Renal cortical epithelial cell (primary cell): ENCODE measurements at places on chromosomes 1 and 21. TPM values are rescaled to one million over a fixed set of nuclear protein-coding genes. Genes with fewer than 3 reads are reported as not detected.

Gene SPATA6
- 3.0 and 18.4 TPM in 2 replicates for total RNA-seq

Gene G0S2
- total RNA-seq = 67.4 and 108 TPM in 2 replicates

Gene FTCD
- total RNA-seq = 0.30 and 0.35 TPM in 2 replicates

Gene TNFRSF18
- total RNA-seq = 0.50 TPM in 1 of 2 replicates, not detected in the other

Gene ATAD3C
- total RNA-seq = under 0.01 and 5.2 TPM in 2 replicates

Gene MROH9
- total RNA-seq = not detected in 2 replicates

Gene TGFBR3
- 4.0 and 11.0 TPM in 2 replicates for total RNA-seq

Gene TEKT2
- 0.35 and 1.4 TPM in 2 replicates for total RNA-seq

Gene ACKR1
- total RNA-seq = not detected in 2 replicates

Gene LCE1A
- total RNA-seq = not detected in 2 replicates

Gene NPHP4
- total RNA-seq = 4.0 and 14.3 TPM in 2 replicates

Gene IVL
- total RNA-seq = 0.15 and 2.4 TPM in 2 replicates

Gene HCN3
- total RNA-seq = 1.0 and 1.7 TPM in 2 replicates
